ENCODE measurements at places on chromosomes 1 and 21.

DNA sequence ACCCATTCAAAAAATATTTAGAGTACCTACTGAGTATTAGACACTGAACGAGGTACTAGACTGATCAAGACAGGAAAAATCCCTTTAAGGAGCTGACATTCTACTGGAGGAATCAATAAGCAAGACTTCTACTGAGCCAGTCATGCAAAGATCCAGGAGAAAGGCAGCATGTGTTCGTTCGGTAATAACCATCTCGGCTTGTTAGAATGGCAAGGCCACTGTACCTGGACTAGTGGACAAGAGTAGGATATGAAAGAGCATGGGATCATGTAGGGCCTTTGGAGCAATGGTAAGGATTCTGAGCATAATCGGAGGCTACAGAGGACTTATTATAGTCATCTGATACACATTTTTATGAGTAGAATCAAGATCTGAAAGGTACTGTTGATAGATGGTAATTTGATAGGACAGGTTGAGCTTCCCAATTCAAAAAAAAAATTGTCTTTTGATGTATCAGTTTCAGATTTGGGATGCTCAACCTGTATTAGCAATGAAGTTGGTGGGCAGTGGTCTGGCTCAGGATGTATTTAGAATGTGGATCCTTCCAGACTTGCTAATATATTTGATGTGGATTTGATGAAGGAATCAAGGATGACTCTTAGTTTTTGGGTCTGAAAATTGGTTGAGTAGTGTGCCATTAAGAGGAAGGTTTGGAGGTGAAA, 2.3 kb downstream of the COX20 start:
- DNase-seq = no peak

DNA sequence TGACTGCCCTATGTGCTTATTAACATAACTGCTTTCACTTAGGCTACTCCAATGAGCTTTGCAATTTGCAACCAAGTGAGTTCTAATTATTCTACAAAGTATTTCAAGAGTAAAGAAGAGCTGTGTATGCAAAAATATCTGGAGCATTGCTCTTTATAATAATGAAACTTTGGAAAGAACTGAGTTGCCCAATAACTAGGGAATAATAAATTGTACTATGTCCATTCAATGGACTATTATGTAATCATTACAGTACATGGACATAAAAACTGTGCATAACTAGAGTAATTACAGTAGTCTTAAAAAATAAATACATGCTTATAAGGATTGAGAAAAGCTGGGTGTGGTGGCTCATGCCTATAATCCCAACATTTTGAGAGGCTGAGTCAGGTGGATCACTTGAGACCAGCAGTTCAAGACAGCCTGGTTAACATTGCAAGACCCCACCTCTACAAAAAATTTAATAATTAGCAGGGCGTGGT, 70.3 kb upstream of the JAK1 start:
- DNase-seq = no peak

GRCh38 chr1:61482170-61482734, 242.7 kb downstream of the TM2D1 start:
- no peak for DNase-seq

DNA sequence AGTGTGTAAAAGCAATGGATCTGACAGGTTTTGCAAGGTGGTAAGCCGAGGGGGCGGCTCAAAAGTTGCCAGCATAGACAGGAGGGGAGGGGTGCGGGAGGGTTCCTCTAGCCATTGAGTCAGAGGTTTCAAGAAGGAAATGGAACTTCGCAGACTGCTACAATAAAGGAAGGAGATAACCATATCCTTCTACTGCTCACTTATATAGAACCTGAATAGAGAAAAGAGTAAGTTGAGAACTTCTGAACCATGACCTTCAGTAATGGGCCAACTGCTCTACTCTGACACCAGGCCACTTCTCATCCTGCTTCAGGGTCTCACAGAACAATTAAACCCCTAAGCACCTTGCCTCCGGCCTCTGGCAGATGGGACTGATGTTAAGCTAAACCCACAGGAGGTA, 26.3 kb upstream of the BCAR3 start:
- no peak for DNase-seq

DNA sequence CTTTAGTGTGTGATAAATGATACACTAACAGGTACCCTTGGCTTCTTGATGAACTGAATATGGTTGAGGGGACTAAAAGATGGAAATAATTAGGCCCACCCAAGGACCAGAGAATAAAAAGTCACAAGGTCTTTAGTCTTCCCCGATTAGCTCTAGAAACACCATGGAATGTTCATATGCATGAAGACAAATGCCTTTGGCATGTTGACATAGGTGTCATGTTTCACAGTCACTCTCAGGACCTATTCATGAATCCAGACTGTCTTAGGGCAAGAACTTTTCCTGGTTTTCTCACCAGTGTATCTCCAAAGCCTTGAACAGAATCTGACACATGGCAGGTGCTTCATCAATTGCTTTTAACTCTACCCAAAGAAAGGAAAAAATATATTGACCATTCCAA, 412.8 kb downstream of the AJAP1 start:
- DNase-seq = no peak

DNA sequence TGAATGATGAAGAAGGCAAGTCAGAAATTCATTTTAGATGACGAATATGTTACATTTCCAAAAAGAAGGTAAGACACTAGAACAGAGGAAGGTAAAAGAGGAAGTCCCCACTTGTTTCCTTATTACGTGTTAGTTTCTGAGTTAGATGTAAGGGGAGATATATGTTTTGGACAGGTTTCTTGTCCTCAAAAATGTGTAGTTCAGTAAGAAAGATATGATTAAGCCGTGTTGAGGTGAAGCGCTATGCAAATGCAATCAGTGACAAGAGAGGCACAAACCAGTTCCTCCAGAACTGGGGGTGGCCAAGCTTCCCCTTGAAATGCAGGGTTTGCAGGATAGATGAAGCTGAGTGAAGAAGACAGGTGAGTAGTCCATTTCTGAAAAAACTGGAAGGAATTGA, 293.3 kb upstream of the RUNX1 start:
- no peak for DNase-seq

DNA sequence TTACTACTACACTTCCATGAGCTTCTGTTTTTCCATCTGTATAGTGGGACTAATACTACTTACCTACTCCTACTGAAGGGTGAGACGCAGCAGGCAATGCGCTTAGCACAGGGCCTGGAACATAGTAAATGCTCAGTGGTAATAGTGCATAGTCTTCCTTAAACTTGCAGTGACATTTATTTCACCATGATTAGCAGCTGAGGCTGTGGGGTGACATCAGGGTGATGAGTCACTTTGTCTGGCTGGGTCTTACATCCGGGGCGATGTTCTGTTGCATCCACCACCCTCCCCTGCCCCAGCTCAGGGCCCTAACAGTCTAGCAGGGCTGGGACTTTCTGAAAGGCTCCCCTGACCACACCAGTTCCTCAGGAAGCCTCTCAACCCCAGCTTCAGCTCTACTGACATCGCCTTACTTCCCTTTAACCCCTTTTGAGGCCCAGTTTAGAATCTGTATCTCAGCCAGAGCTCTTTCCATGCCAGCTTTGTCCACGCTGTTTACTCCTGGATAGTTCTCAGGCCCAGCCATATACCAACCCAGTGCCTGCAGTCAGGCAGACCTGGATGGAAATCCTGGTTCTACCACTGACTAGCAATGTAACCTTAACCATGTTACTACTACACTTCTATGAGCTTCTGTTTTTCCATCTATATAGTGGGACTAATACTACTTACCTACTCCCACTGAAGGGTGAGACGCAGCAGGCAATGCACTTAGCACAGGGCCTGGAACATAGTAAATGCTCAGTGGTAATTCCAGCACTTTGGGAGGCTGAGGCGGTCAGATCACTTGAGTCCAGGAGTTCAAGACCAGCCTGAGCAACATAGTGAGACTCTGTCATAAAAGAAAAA, 66.3 kb downstream of the CD58 start:
- peak; percentile 37 for DNase-seq

- DNase-seq = no peak
Measured at GRCh38 chr1:185695299-185695698, 38.9 kb upstream of the HMCN1 start.

- DNase-seq = peak; percentile 33
Measured at GRCh38 chr21:45167796-45168222, 93.4 kb downstream of the ADARB1 start.

DNA sequence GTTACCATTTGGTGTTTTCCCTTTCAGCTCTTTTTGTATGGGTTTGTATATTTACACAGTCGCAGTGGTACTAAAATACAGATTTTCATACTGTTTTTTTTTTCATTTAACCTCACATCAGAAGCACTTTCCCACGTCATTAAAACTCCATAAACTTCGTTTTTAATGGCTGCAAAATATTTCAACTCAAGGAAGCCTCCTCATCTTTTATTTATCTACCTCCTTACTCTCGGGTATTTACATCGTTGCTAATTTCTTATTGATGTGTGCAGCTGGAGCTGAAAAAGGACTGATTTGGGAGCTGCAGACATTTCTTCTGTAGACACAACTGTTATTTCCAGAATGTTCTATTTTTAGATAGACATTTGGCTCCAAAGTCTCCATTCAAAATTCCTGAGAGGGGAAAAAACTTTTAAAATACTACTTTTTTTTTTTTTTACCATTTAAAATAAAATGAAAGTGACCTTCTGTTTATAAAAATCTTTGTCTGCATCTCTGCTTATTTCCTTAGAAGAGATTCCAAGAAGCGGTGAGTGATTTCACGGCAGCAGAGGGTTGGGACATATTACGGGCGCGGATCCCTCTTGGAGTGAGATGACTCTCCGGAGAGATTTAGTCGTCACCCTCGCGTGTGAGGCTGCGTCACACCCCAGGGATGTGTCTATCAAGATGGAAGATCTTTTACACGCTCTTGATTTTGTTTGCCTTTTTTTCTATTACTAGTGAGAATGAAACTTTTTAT, 10.1 kb downstream of the RUNX3 start:
- peak; percentile 93 for DNase-seq

DNA sequence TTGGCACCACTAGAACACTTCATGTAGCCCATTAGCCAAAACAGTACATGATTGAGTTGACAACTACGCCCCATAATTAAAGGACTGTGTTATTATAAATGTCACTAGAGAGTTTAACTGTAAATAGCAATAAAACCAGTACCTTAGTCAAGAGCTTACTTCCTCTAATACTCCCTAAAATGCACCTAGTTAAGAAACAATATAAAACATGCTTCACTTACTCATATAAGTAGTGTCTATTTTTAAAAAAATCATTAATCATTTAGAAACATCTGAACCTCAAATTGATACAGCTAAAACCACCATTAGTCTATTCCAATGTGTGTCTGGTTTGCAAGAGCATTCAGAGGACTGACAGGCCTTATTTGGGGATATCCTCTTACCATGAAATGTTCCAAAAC, 25.3 kb downstream of the PTP4A2 start:
- DNase-seq = no peak

DNA sequence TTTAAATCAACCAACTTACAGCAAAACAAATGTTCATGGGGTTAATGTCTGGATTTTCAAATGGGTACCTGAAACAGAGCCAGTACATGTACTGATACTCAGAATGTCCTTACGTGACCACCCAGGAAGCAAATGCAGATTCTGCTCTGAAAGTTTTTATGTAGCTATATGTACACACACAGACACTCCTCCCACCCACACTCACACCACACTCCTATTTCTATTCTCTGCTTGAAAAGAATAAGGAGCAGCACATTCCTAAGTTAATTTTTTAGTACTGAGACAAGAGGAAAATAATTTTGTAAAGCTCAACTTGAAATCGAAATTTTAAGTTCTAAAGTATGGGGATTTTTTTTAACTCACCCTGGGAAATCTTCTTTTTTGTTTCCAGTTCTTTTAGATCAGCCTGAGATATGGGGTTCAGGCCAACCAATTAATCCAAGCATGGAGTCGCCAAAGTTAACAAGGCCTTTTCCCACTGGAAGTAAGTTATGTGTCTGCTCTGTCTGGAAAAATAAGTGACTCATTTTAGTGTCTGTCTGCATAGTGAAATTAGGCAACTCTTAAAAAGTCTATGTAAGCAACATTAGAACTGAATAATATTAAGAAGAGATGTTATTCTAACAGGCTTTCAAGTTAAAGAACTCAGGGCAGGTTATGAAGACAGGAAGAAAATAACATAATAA, 75.5 kb upstream of the DYNLT5 start:
- DNase-seq = peak; percentile 77

DNA sequence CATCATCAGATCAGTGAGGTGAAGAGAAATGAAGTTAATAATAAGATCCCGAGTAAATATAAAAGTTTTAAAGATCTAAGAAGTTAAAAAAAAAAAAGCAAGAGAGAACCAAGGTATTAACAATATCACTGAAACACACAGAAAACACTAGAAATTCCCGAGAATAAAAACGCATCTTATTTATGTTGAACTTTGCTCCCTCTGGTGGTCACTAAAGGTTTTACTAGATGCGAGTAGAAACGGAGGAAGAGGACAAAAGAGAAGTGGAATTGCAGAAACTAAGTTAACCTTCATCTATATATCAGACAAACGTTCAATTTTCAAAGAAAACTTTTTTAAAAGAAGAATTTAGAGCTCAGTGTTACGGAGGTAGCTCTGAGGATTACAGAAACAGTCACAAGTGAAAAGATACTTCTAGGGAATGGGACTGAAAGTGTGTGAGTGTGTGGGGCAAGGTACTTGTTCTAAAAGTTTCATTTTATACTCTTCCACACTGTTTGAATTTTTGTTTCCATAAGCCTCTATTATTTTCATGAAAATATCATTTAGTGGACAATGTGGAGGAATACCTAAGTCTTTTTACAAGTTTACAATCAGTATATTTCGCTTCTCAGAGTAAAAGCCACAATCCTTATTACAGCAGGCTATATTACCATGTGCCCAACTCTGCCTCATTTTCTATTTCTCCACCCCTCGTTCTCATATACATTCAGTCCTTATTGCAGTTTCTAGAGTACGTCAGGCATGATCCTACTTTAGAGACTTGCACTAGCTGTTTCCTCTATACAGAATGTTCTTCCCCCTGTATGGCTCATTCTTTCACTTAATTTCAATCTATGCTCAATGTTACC, 19.7 kb downstream of the ACBD6 start:
- peak; percentile 46 for DNase-seq

- no peak for DNase-seq
Measured at GRCh38 chr1:8976338-8976737, 30.7 kb downstream of the CA6 start.

- DNase-seq = no peak
Measured at GRCh38 chr1:225111000-225111399, 181.5 kb downstream of the DNAH14 start.

GRCh38 chr1:101905283-101905835, 91.4 kb downstream of the OLFM3 start:
- DNase-seq = no peak

GRCh38 chr1:82830690-82831380, 1030.1 kb downstream of the ADGRL2 start:
- no peak for DNase-seq

DNA sequence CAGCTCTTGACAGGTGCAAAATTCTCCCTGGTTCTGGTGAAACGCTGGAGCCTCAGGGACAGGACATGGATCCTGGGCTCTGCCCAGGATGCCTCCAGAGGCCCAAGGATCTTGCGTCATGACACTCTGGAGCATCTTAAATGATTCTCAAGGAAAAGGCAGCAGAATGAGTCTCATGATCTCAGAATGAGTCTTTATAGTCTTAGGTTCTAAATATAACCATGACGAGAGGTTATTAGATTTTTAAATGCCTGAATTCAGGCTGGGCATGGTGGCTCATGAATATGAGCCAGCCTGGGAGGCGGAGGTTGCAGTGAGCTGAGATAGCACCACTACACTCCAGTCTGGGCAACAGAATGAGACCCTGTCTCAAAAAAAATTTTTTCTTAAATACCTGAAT, 55.5 kb downstream of the ECE1 start:
- peak; percentile 49 for DNase-seq

- peak; percentile 76 for DNase-seq
Measured at GRCh38 chr1:18575620-18576019, 55.0 kb upstream of the PAX7 start.

GRCh38 chr1:248853663-248854375, 5.1 kb downstream of the ZNF692 start:
- DNase-seq = no peak

Data from AG20443 (cell line).